ENCODE measurements at places on chromosomes 11 and 22. TPM values are rescaled to one million over a fixed set of nuclear protein-coding genes. Genes with fewer than 3 reads are reported as not detected.

SCGB1C1 gene
- not detected for total RNA-seq

TIMP3 gene
- total RNA-seq, result 76.4 TPM

RAB39A gene
- total RNA-seq, result 6.2 TPM

CRYBB1 gene
- not detected for total RNA-seq

SLC1A2 gene
- total RNA-seq, result 0.71 TPM

MUC5AC gene
- not detected for total RNA-seq

SYT7 gene
- 0.69 TPM for total RNA-seq

IGF2 gene
- 0.27 TPM for total RNA-seq

All from SK-MEL-5 (cell line).